ENCODE measurements at places on chromosomes 1 and 21. TPM values are rescaled to one million over a fixed set of nuclear protein-coding genes. Genes with fewer than 3 reads are reported as not detected.

DNA sequence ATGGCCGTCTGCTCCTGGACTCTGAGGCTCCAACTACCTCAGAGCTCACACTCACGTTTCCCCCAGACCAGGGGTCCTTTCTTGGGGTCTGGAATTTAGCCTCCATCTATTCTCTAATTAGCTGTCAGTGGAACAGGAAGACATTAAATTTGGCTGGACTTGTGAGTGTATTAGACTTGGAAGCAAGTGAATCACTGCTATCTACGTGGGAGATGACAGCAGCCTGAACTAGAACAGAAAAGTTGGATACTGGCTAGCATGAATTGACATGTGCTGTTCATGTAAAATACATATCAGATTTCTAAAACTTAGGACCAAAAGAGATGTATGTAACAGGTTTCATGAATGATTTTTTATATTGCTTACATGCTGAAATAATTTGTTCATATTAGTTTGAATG, 28.0 kb downstream of the TAF5L start:
- no peaks in the 10 kb centered on the region for H3K27me3 ChIP-seq
- no peak overlapping the region for H3K4me3 ChIP-seq
- no peak overlapping the region for H3K27ac ChIP-seq
- peaks cover 2% of the 10 kb centered on the region for H3K4me1 ChIP-seq

Gene ARHGAP30
- total RNA-seq: 5.6 TPM

Gene CHI3L2
- total RNA-seq: 1.1 TPM

DNA sequence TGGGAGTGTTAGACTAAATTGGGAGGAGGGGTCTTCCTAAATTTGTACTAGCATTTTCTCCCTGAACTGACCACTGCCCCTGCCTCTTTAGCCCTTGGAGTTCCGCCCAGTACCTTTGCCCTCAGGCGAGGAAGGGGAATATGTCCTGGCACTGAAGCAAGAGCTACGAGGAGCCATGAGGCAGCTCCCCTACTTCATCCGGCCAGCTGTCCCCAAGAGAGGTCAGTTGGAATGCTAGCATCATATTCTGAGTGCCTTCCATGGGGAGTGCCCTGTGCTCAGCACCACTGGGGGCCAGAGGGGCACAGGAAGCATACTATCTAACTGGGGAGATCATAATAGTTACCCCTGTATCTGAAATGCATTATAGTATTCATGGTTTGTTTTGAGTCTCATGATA, 10.7 kb downstream of the POLR3GL start:
- DNase-seq: no peak
- H3K36me3 ChIP-seq: no peaks in the 10 kb centered on the region
- no peak overlapping the region for H3K4me3 ChIP-seq
- no peaks in the 10 kb centered on the region for H3K27me3 ChIP-seq

All from ovary (tissue), 10 donors.